ENCODE measurements at places on chromosomes 5 and 9. TPM values are rescaled to one million over a fixed set of nuclear protein-coding genes. Genes with fewer than 3 reads are reported as not detected.

Gene CTNND2
- total RNA-seq, result not detected

Gene PCDHGA2
- 7.0 TPM for total RNA-seq

Gene C5orf52
- total RNA-seq, result not detected

Gene SPARC
- total RNA-seq, result 2,339 TPM

Gene ENTR1
- total RNA-seq, result 20.9 TPM

Gene PCDHB3
- total RNA-seq, result 0.12 TPM

Gene PCDHGA5
- 1.8 TPM for total RNA-seq

DNA sequence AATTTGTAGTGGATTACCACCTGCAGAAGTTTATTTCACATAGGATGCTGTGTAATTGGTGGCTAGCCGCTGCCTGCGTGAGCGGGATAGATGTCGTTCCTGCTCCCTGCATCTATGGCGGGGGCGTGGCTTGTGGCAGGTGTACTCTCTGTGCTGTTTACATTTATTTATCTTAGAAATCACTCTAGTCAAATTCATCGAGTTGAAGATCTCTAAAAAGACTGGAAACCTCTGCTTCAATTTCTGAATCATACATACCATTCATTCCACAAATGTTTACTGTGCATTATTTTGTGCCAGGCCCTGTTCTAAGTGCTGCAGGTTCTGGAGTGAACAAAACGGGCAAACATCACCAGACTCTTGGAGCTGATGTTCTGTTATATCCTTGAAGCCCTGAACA, 11.9 kb downstream of the ROPN1L start:
- peak; percentile 31 for DNase-seq

- no peak for DNase-seq
Measured at GRCh38 chr5:89724379-89725095, 685.0 kb downstream of the CETN3 start.

DNA sequence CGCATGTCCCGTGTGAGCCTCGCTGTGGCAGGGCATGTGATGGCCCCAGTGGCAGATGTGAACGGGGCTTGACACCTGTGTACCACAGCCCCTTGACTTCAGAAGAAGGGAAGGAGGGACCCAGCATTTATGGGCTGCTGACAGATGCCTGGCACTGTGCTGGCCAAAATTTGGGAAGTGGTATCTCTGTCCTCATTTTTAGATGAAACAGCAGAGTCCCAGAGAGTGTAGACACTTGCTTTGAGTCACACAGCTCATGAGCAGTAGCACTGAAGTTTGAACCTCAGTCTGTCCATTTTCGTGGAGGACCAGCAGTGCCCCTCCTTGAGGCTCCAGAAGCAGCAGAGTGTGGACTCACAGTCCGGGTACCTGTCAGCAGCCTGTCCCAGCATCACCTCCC, 16.5 kb downstream of the NEK6 start:
- no peak for DNase-seq

GRCh38 chr5:174177531-174177930, 132.0 kb downstream of the NSG2 start:
- DNase-seq, result no peak

DNA sequence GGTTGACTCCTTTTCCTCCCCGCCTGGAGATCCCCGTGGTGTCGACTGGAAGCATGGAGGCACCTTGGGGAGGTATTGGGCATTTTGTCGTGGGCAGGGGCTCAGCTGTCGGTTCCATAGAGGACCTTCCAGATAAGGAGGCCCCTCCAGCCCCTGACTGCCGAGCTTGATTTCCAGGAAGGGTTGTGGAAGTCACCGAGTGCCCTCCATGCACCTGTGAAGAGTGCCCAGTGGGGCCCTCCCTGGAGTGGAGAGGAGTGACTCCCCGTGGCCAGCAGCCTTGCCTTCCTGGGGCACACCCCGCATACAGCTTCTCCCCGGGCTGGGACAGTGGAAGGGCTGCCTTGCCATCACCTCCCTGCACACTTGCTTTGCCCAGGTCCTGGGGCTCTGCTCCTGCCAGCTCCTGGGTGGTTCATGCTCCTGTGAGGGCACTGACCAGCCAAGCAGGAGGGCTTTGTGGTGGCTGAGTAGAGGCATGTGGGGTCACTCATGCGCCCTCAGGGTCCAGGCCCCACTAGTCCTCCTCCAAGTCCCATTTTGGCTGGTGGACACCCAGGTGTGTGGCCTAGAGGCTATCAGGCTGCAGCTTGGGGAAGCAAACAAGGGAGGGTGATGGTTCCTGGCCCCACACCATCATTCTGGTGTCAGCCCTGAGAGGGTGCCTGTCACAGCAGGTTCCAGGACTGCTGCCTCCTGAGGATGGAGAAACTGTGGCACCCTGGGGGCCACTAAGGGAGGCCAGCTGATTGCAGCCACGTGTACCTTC, 133.0 kb downstream of the WNK2 start:
- DNase-seq, result no peak

DNA sequence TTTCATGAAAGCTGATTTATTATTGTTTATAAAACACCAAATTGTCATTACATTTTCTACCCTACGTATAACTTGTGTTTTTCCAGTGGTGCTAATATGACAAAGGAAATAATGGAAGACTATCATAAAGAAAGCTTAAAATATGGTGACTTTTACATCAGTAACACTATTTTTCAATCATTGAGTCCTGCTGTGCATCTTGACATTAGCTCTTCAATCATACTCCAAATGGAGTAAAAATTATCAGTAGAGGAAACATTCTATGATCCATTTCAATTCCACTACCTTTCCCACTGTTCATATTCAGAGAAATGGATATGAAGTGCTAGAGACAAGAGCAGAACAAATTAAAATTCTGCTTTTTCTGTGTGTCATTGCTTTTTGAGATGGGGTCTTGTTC, 536.6 kb downstream of the RAB3C start:
- DNase-seq, result no peak

GRCh38 chr5:5644249-5644648, 221.8 kb downstream of the ICE1 start:
- no peak for DNase-seq

GRCh38 chr9:21836437-21837161, 34.2 kb downstream of the MTAP start:
- peak; percentile 99 for DNase-seq

DNA sequence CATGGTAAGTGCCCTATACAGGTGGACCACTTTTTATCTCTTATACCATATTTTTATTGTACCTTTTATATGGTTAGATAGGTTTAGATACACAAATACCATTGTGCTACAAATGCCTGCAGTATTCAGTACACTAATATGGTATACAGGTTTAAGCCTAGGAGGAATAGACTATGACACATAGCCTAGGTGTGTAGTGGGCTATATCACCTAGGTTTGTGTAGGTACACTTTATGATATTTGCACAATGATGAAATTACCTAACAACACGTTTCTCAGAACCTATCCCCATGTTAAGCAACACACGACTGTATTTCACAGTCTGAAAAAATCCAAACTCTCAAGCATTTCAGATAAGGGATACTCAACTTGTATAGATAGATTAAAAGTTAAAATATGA, 9.6 kb upstream of the PHF24 start:
- DNase-seq, result no peak

- no peak for DNase-seq
Measured at GRCh38 chr5:107634981-107635848, 35.5 kb downstream of the EFNA5 start.

GRCh38 chr5:53884417-53884816, 324.0 kb downstream of the NDUFS4 start:
- no peak for DNase-seq

DNA sequence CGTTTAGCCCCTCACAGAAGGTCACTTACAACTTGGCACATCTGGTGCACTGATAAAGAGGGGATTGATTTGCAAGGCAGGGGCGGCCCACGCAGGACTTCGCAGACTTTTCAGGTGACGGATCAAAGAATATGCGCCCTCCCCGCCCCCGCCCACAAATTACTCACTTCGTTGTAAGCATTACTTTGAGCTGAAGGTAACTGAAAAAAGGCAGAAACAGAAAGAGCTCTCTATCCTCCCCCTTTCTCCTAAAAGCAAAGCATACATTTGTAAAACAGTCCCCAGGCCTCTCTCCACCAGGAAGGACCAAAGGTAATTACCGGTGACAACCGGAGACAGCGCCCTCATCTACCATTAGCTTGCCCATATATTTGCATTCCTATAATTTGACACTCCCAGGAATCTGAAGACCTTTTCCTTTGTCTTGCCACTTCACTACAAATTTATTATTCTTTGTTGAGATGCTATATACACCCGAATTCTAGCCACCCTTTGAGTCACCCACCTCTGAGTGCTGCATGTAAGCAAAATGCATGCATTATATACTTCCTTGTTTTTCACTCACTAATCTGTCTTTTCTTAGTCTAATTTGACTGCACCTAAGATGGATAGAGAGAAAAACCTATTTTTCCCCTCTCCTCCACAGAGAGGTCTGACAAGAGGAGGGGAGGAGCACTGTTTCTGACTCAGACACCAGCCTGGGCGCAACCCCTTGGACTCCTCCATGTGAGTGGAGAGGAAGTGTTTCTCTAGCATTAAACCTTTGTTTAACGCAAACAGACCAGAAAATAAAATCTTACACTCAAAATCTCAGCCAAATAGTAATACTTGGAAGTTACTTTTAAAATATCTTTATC, 74.7 kb upstream of the SPIN1 start:
- no peak for DNase-seq

DNA sequence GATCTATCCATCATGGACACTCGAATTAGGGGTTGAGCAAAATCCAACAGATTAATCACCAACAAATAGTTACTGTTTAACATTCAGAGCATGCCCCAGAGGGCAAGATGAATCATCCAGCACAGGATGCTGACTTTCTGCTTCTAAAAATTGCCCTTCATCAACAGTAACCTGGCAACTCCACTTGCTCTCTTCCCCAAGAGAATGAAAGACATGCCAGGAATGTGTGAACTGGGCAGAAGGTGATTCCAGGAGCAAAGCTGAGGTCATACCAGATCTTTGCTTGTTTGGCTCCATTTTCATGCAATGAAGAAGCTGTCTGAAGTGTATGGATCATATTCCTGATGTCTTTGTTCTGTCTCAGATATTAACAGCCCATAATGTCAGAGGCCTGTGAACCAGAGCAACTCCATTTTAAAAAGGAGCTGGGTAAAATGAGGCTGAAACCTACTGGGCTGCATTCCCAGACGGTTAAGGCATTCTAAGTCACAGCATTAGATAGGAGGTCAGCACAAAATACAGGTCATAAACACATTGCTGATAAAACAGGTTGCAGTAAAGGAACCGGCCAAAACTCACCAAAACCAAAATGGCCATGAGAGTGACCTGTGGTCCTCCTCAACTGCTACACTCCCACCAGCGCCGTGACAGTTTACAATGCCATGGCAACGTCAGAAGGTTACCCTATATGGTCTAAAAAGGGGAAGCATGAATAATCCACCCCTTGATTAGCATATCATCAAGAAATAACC, 2.5 kb upstream of the ZNF367 start:
- peak; percentile 97 for DNase-seq

DNA sequence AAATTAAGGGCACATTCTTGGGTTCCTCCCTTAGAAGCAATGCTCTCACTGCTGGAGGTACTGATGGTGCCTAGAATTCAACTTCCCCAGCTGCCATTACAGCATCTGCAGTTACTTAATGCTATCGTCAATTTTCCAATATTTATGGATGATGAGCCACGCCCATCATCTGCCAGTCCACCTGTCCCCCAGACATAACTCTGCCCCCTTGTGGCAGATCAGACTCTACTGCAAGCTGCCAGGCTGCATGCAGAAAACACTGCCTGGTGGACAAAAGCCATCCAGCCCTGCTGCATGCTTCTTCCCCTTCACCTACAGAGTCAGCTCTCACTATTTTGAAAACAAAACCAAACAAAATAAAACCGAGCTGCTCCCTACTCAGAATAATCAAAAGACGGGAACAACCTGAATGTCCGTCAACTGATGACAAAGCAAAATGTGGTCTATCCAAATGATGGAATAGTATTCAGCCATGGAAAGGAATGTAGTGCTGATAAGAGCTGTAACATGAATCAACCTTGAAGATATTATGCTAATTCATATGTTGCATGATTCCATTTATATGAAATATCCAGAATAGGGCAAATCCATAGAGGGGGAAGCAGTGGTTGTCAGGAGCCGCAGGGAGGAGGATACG, 66.4 kb downstream of the RETREG1 start:
- DNase-seq, result peak; percentile 56

DNA sequence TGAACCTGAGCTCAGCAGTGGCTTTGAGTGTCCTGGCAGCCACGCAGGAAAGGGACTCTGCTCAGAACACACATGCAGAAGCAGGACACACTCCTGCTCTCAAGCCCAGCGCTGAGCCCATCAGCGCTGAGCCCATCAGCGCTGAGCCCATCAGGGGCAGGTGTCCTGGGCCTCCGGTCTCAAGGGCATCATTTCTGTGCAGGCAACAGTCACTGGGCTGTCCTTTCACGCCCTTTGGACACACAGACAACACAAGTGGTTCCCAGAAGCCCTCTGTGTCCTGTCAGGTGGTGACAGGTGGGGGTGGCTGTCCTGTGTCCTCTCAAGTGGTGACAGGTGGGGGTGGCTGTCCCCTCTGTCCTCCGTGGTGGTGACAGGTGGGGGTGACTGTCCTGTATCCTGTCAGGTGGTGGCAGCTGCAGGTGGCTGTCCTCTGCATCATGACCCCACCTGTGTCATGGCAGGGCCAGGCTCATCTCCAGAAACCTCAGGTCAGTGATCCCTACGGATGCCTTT, 39.0 kb upstream of the CLPTM1L start:
- no peak for DNase-seq

DNA sequence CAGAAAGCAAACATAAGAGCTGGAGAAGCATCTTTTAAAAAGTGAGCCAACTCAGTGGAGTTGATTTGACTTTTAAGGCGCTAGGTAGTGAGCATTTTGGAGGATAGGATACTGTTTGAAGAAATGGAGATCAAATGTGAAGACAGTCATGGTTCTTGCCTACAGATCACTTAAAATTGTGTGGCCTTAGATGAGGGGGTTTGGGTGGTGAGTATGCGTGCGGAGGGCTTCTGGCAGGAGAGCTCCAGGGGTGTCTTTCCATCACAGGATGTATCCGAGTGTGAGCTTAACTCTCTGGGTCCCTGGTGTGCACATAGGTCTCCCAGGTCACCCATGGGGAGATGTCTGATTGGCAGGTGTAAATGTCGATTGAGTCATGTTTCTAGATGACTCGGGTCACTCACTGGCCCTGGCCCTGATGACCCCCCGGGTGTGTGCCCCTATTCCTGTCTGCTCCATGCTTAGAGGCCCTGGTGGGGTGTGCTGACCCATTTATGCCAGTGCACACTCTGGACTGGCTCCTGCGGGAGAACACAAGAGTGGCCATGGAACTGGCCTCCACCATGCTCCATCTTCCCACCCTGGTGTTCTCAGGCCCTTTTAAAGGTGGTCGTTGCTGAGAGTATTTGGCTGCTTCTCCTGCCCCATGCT, 274.4 kb downstream of the FSTL4 start:
- no peak for DNase-seq

GRCh38 chr5:65255294-65255693, 226.4 kb downstream of the ADAMTS6 start:
- DNase-seq, result no peak

GRCh38 chr9:123097430-123098095, 64.1 kb downstream of the GPR21 start:
- no peak for DNase-seq
